Fibroblast of skin of right biceps (primary cell): ENCODE measurements at places on chromosomes 4 and X.

DNA sequence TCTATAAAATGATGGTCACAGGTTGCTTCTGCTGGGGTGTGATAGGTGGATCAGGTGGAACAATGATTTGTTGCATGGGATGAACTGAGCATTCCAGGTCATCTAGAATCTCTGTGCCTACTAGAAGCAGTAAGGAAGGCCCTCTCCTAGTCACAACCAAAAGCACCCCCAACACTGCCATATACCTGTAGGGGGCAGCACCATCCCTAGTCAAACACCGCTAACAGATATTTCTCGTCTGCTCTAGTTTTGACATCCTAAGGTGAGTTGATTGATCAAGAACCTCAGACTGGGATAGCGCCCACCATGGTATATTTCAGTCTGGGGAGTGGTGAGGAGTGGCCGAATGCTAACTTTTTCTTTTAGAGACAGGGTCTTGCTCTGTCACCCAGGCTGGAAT lies 160.2 kb downstream of the NHS start:
- no peak for DNase-seq

DNA sequence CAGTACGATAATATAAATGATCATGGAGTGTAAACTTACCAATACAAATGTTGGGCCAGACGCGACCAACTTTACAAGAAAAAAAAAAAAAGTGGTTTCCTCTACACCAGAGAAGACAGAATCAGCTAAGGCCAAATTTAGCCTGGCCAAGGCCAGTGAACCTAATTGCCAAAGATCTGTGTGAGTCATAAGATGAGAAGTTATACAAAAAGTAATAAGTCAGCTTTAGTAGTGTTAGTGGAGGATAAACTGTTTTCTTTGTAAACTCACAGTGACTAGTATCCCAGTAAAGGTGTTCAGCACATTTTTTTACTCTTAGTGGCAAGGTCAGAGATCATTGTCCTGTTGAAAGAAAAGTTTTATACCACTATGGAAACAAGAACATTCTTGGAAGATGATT lies 531.4 kb upstream of the TECRL start:
- DNase-seq, result no peak

GRCh38 chr4:73308286-73308685 lies 49.7 kb upstream of the ANKRD17 start:
- peak; percentile 52 for DNase-seq

- peak; percentile 64 for DNase-seq
Measured at GRCh38 chrX:9464435-9465371, at the start of gene TBL1X. TBL1X (plus strand) TSS chrX:9465058; CDS start chrX:9653587, 188,529 bp downstream.

GRCh38 chrX:74523870-74524735 lies 90.3 kb downstream of the RLIM start:
- DNase-seq, result no peak

DNA sequence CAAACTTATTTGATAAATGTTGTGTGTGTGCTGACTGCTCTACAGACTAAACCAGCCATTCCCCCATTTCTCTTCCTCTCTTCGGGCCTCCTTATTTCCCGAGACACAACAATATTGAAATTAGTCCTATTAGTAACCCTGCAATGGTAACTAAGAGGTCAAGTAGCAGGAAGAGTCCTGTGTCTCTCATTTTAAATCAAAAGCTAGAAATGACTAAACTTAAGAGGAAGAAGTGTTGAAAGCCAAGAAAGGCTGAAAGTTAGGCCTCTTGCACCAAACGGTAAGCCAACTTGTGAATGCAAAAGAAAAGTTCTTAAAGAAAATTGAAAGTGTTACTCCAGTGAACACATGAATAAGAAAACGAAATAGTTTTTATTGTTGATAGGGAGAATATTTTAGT lies 357.8 kb upstream of the SLC7A11 start:
- no peak for DNase-seq

DNA sequence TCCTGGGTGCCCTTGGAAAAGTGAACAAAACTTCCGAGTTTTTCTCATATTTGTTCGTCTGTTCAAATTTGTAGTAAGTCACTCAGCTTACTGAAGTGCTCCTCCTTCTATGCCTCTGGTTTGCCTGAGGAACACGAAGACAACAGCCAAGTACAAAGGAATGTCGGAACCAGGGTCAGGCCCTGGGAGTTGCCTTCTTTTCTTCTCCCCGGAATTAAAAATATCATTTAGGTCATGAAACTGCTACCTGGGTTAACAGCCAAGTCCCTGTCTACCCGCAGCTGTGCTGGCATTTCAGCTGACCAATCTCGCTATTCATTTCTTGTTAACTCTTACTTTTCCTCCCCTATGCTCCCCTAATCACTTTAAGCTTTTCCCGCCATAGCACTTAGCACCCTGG lies 137.6 kb upstream of the TEX13D start:
- no peak for DNase-seq

GRCh38 chrX:100194082-100194775 lies 215.8 kb downstream of the PCDH19 start:
- DNase-seq, result no peak

DNA sequence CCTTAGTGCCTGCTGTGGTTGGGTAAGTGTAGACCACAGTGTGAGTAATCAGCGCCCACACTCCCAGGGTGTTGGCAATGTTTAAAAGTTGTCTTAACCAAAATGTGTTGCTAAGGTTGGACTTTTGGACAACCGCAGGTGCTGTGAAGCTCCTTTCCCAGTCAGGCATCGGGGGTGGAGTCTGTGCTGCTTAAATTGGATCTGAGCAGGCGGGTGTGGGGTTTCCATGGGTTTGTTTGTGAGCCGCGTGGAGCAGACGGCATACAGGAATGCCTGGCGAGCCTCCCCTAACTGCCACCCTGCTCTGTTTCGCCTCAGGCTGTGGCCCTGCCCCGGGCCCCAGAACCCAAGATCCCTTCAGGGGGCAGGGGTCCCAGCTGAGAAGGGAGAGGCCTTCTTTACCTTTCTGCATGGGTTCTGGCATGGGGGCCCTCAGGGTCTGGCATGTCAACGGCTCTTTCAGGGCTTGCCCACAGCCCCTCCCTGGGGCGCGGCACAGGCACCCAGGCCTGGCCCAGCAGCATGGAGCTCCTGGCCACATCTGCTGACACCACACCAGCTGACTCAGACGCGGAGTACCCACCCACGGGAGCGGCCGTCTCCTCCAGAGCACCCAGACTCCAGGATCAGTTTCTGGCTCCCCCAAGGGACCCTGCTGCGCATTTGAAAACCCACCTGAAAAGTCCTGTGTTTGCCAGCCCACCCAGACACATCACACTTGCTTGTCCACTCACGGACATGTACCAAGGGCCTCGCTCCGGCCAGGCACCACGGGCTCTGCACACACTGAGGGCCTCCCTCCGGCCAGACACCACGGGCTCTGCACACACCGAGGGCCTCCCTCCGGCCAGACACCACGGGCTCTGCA lies 5.1 kb upstream of the SPON2 start:
- no peak for DNase-seq

GRCh38 chrX:153445856-153446635 lies at the start of gene TREX2:
TREX2 (minus strand) TSS chrX:153446056; CDS start chrX:153445430, 626 bp downstream.
- no peak for DNase-seq

DNA sequence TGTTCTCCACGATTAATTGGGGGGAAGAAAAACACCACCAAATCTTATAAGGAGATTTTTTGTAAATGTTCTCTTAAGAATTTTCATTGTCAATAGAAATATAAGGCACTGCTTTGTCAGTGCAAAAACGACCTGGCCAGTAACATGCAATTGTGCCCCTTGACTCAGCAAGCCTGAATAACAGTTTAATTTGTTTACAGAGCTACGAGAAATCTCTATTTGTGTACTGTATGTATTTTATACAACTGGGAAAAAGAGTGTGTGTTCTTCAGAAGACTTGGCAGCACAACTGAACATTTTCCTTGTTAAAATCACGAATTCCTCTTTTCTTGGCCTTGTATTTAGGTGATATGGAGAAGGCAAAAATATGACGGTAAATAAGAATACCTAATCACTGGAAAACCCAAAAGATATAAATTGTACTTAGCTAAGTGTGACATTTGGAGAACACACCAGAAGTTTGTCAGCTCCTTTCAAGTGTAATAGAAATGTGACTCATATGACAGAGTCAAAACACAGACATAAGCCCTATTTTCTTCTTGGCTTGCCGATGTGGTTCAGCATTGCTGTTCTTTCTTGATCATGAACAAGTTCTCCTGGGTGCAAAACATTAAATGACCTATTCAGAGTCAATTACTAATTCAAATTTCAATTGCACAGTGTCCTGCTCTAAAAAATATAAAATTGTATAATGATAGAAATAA lies 945.0 kb upstream of the INTU start:
- peak; percentile 16 for DNase-seq

DNA sequence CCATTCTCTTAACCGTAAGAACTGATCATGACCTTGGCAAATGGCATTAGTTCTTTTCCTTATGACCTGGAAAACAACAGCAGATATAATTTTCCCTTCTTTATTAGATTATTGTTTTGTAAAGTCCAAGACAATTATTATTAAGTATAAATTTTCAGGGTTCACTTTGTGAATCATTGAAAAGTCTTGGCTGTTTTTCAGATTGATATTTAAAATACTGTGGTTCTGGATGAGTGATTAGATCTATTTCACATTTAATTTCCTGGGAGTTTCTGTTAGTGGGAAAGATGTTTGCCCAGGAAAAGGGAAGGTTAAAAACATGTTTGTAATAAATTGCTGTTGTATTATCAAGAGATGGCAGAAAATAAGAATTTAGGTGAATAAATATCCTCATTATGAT lies 194.9 kb downstream of the TLL1 start:
- no peak for DNase-seq

DNA sequence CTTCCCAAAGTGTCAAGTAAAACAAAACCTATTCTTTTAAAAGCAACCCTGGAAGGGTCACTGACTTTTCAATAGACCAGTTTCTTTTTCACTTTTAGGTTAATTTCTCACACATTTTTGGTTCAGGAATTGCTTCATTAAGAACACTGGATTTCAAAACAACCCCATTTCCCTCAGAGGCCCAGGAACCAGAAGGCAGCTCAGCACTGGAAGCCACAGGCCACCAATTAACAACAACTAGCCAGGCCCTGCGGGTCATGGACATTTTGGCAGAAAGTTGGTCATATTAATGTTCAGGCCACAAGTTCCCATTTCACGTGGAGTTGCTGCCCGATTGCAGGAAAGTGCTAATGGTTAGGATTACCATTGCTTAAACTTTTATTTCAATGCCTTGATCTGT lies 39.8 kb downstream of the HAND2 start:
- DNase-seq, result no peak

DNA sequence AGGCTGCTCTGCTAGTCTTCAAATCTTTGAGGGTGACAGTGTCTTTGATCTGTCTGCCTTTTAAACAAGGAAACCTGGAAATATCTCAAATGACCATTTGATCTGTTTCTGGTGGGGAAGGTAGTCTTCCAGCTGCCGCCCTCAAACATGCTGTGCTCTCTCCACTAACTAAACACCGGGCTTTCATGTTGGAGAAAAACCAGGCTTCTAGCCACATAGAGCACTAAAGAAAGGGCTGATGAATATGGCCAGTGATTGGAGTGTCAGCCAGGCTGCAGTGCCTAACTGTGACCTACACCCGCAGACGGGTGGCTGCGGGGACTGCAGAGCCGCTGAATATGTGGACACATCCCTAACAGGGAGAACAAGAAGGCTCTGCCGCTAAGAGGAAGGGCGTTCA lies 85.9 kb downstream of the UNC5C start:
- no peak for DNase-seq

- DNase-seq, result no peak
Measured at GRCh38 chr4:99483636-99484035, 27.2 kb upstream of the C4orf17 start.
